NCI-H1436 (cell line): ENCODE measurements at places on chromosomes 12 and 14.

GRCh38 chr14:95431199-95432143 lies 85.0 kb downstream of the SYNE3 start:
- no peak for DNase-seq

GRCh38 chr12:8156416-8156815 lies 399 bp upstream of the ZNF705A start:
- no peak for DNase-seq

DNA sequence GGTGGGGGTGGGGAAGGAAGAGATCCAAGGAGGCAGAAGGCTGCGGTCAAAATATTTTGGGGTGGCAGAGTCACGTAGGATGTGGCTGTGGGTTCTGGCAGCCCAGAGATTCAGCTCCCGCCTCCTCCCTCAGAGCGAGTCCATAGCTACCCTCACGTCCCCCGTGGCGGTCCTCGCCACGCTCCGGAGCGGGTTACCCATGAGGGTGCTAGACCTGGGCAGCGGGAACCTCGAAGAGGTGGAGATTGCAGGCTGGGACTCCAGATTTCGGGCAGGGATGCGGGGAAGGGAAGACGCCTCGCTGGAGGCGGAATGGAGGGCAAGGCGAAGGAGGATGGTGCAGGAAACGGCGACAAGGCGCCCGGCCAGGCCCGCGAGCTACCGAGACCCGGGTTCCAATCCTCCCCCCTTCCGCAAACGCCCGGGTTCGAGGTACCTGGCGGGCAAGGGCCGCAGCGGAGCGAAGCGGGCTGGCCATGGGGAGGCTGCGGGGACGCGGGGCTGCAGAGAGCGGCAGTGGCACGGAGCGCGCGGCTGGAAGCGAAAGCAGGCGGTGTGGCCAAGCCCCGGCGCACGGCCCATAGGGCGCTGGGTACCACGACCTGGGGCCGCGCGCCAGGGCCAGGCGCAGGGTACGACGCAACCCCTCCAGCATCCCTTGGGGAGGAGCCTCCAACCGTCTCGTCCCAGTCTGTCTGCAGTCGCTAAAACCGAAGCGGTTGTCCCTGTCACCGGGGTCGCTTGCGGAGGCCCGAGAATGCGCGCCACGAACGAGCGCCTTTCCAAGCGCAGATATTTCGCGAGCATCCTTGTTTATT lies 46.2 kb downstream of the BCAT1 start:
- no peak for DNase-seq

- DNase-seq = no peak
These were observed 174.3 kb upstream of the PWP1 start for GRCh38 chr12:107511292-107511691.

- no peak for DNase-seq
These were observed 86.4 kb upstream of the RFLNA start for GRCh38 chr12:124208489-124208888.

GRCh38 chr14:78848234-78848820 lies 678.2 kb downstream of the NRXN3 start:
- peak; percentile 42 for DNase-seq
